CD4-positive, alpha-beta T cell treated with Interleukin-1 beta for 1 hour (primary cell): ENCODE measurements at places on chromosomes 3 and 15.

GRCh38 chr15:58742819-58743502 lies 6.5 kb downstream of the ADAM10 start:
- no peak for DNase-seq

DNA sequence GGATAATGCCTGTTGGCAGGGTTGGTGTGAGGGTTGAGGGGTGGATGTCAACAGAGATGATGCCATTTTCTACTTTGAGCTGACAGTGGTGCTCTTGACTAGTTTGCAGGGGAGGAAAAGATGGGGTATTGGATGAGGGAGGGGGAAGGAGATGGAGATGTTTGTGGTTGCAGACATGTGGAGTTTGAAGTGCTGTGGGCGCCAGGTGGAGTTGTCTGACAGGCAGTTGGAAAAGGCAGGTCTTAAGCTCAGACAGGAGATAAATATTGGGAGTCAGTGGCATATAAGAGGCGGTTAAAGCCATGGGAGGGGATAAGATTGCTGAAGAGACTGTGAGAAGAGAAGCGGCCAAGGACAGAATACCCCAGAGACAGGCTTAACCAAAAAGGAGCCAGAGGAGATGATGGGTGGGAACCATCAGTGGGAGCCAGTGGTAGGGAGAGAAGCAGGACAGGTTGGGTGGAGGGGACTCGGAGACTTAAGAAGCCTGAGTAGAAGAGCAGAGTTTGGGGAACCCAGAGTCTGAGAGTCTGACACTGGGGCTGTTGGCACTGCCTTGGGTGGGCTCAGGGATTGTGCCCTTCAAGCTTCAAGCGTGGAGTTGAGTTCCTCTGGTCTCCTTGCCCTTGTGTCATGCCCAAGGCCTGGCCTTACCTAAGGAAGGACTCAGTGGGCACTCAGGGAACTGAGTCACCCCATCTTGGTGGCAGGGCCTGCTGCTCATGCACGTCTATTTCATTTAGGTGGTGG lies 13.9 kb downstream of the COPG1 start:
- DNase-seq = no peak

- no peak for DNase-seq
These were observed 521.9 kb upstream of the PROK2 start for GRCh38 chr3:72306800-72307341.

DNA sequence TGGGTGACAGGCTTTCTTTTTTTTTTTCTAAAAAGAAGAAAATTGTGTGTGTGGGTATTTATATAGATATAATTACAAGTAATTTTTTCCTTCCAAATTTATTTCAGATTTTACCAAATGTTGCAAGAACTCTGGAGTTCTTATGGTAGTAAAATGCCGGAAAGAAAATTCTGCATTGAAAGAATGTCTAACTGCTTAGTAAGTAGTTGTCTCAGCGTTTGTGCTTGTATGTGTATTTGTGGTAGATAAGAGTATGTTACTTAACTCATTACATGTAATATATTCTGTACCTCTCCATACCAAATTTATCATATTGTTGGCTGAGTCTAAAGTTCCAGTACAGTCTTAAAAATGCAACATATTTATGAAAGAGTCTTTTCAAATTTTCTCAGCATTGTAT lies 32.3 kb upstream of the ZCWPW2 start:
- DNase-seq = no peak

GRCh38 chr15:69119683-69120395 lies 40.6 kb upstream of the GLCE start:
- DNase-seq = no peak

- no peak for DNase-seq
These were observed 36.1 kb downstream of the SCN5A start for GRCh38 chr3:38613426-38613825.

GRCh38 chr15:34795267-34796081 lies at the start of gene ACTC1:
Gene ACTC1 (minus strand): TSS chr15:34795549. CDS start chr15:34794808, 741 bp downstream.
- no peak for DNase-seq

DNA sequence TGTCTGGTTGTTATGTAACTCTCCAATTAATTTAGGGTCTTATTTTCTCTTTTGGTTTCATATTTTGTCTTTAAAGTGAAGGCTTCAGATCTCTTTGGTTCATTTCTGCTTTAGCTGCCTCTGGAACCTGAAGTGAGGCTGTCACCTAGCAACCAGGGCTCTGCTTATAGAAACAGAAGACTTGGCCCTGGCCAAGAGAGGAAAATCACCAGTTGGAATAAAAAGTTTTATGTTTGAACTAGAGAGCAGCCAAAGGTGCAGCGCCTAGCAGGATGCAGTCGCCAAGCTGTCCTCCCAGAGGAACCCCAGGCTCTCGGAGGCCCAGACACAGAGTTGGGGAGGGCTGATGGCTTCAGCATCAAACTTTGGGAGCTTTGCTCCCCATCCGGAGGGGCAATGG lies 41.1 kb downstream of the LYZL4 start:
- DNase-seq = no peak

DNA sequence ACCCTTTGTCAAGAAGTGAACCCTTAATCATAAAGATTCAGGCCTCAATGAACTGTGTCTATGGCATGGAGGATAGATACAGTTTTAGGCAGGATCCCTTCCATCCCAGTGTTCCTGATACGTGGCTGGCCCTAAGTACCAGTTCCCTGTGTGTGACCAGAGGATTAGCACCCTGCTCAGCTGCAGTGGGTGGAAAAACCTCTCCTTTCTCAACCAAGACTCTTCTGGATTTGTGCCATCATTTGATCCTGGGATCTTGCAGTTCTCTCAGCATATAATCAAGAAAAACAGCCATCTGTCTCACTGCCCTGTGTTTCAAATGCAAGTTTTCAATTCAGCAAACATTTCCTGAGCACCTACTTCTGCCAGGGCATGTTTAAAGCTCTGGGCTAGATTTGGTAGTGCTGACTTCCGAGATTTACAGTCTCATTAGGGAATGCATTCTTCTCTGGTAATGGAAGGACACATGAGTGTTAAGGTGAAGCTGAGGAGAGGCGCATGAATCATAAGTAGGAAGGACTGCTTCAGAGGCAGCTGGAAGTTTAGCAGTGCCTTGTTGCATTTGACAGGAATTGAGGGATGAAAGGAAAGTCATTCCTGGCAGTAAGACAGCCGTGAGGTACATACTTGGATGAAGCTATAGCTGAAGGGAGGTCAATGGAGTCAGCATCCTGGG lies 388.3 kb downstream of the MFSD1 start:
- no peak for DNase-seq

DNA sequence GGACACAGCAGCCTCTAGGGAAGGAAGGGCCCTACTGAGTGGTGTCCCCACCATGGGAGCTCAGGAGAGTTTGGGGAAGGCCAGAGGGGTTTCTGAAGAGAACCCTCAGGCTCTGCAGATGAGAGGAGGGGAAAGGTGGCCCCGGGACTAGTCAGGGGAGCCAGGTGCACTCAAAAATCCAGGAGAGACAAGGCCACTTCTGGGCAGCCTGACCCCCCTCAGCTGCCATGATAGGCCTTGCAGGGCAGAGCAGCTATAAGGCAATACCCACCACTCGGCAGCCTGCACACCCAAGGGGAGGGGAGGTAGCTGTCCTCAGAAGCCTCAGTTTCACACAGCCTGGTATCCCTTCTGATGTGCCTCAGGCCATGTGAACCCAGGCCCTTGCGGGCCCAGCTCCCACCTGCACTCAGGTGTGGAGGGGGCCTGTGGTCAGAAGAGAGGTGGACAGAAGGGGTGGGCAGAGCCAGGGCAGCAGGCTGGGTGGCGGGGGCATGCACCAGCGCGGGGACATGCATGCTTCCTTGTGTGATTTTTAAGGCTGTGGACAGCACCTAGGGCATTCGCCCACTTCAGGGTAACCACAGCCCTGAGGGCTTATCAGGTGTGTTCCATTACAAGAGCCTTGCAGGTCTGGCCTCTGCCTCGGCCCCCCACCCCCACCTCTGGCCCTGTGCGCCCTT lies 34.6 kb downstream of the SRPRB start:
- no peak for DNase-seq

DNA sequence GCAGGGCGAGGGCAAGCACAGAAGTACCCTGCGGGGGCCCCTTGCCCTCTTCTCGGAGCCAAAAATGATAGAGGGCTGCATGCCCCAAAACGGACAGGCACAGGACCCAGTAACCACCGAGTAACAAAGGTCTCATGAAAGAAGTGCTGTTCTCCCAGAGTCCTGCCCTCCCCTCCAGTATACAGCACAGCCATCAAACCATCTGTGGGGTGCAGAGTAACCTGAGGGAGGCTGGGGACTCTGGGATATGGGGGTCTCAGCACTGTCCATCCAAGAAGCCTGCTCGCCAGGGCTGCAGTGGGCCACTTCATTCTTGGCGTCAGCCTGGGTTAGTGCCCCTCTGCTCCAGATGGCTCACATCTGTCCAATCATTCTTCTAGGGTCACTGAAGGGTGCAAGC lies 6.1 kb downstream of the ULK3 start:
- no peak for DNase-seq

- no peak for DNase-seq
These were observed 44.7 kb downstream of the FAM43A start for GRCh38 chr3:194730365-194730764.

DNA sequence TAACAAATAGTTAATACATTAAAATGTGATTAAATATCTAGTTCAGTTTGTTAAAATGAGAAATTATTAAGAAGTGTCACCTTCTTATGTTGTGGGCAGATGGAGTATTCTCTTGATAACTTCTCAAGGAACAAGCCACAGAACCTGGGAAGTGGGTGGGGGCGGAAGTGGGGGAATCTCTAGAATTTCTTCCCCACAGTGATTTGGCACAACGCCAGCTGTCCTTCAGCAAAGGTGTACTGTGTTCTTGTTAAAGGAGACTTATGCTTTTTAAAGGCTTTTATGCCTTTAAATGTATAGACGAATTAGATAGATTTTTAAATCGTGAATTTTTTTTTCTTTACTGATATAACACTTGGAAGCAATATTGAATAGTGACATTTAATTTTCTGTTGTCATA lies 42.4 kb downstream of the SEC22A start:
- peak; percentile 15 for DNase-seq

GRCh38 chr15:20409247-20409646 lies 132.4 kb downstream of the GOLGA6L6 start:
- DNase-seq = no peak

DNA sequence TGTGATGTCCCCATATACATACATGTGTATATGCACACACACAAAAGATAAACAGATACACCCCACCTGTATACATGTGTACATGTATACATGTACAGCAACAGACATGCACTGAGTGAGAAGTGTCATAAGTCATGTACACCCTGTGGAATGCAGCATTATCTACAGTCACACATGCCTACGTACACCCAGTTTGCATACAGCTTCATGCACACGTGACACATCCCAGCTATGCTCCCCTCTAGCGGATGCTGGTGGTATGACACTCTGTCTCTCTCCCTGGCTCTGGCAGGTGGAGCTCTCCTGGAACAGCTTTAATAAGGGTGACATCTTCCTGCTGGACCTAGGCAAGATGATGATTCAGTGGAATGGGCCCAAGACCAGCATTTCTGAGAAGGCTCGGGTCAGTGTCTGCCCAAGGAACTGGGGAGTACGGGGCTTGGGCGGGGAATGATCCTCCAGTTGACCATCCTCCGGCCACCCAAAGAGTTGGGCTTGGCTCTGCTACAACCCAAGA lies 6.3 kb downstream of the VILL start:
- DNase-seq = peak; percentile 87

- DNase-seq = no peak
These were observed 3.1 kb upstream of the CACNA1D start for GRCh38 chr3:53491276-53491675.

DNA sequence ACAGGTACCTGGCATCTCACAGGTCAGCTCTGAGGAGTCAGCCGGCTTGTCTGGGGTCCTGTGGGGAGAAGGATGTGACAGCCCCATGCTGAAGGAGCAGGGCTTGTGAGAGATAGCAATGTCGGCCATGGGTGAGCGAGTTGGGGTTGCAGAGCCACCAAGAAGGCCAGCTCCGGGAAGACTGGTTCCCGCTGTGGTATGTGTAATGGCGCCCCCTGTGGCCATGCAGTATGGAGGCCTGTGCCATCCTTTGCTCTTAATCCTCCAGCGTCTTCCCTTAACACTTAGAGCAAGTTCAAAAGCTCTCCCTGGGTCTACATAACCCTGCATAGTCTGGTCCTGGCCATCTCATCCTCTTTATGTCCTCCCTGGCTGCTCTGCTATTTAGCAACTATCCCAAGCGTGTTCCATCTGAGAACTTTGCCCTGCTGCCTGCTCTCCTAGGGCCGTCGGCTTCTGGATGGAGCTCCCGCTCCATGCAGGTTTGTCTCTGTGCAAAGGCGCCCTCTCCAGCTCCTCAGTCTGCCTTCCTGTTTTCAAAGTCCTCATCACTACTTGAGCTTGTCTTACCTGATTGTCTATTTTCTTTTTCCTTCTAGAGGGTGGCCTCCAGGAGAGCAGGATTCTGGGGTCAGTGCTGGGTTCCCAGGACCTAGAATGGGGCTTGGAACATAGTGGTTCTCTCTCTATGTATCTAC lies 40.8 kb upstream of the IQCF6 start:
- no peak for DNase-seq

DNA sequence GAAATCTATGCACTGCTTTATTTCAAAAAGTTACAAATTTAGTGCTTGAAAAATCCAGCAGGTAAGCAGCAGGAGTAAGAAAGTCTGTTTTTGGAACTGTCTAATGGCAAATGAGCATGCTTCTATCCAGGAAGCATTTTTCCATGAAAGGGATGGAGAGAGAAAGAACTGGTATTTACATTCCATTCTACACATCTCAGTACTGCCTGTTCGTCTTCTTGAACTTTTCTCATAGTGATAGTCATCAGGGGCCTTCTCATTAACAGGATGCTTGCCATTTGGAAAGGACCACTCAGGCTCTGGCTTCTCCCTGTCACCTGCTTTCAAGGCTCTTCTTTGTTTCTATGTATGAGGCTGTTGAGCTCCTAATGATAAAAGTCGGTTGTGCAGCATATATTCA lies 267.3 kb upstream of the IL12A start:
- no peak for DNase-seq

DNA sequence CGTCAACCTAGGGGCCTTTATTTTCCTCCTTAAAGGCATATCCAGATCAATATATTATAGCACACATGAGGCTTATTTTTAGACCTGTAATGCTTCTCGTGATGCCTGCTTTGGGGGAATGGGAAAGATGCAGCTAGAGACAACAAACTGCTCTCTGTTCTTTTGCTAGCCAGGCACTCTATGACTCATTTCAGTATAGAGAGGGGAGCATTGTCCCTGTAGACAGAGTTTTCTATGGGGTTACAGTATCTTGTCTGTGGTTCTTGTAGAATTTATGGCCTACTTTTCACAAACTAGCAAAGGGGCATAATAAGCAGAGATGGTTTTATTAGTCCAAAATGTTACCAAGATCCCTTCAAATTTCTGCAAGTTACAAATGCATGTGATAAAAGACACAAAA lies 305.6 kb downstream of the LSAMP start:
- DNase-seq = no peak

DNA sequence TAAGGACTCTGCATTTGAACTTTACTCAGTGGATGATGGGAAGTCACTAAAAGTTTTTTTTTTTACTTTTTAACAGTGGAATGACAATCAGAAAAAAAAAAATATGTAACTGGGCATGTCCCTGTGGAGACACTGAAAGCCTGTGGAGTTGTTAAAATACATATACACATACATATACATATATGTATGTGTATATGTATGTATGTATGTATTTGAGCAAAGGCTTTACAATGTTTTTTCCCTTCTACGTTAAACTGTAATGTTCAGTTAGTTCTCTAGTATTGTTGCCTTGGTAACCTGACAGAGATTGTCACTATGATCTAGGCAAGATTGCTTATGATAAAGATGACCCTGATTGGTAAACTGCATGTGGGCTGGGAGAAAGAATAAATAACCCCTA lies 30.3 kb downstream of the NSUN3 start:
- DNase-seq = no peak

- no peak for DNase-seq
These were observed 128.2 kb downstream of the MINAR1 start for GRCh38 chr15:79560384-79560783.
